Activated CD4-positive, alpha-beta T cell treated with anti-CD3 and anti-CD28 coated beads, Interleukin-2, amount 50 U/mL, for 1 hour (primary cell): ENCODE measurements at places on chromosomes 6 and 20.

GRCh38 chr6:110211753-110212152 lies 31.5 kb downstream of the CDC40 start:
- DNase-seq, result no peak

DNA sequence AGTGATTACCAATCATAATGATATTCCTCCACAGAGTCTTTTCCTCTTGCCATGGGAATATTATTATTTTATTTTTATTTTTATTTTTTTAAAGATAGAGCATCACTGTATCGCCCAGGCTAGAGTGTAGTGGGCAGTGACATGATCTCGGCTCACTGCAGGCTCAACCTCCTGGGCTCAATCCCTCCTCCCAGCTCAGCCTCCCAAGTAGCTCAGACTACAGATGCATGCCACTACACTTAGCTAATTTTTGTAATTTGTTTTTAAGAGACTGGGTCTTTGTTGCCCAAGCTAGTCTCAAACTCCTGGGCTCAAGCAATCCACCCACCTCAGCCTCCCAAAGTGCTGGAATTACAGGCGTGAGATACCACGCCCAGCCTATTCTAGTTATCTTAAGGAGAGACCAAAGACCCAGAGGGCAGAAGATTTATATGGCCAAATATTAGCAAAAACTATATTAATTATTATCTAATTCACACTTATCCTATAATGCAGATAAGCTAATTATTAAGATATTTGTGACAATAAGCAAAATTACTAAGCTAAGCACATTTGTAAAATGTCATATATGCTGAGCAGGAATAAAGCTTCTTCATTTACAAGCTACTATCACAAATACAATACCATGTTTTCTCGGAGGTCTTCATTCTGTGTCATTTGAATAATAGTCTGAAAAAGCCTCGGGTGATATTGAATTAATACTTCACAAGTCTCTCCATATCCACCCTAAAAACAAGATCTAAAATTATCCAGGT lies 63.5 kb downstream of the HACE1 start:
- DNase-seq, result no peak

- DNase-seq, result no peak
Observed at GRCh38 chr6:95879856-95880255, 135.9 kb upstream of the FUT9 start.

GRCh38 chr6:169791721-169792131 lies 40.3 kb downstream of the ERMARD start:
- no peak for DNase-seq

DNA sequence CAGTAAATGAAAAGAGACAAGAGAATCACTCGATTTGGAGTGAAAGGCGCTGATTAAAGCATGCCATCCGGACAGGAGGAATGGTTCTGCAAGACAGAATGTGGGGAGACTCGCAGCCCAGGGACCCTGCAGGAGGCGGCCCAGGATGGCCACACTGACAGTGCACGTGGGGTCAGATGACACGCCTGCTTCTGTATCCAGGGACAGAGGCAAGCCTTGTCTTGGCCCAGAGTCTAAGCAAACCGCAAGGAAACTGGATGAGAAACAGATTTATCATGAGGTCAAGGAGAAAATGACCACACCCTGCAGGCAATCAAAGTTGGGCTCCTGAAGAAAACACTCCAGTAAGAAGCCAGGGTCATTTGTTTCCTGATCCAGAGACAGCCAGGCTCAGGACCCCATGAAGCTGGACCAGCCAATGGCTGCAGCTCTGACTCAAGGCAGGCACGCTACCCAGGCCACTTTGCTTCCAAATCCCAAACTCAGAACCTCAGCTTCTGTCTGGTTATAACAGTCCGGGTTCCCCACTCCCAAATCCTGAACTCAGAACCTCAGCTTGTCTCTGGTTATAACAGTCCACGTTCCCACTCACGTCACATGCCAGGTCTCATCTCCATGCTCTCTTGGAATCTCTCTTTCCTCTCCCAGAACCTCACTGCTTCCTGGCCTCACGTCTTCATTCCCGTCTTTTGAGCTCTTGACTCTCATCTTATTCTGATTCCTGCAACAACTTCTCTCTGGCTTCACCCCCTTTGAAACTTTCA lies 144.9 kb upstream of the THBS2 start:
- DNase-seq, result no peak

DNA sequence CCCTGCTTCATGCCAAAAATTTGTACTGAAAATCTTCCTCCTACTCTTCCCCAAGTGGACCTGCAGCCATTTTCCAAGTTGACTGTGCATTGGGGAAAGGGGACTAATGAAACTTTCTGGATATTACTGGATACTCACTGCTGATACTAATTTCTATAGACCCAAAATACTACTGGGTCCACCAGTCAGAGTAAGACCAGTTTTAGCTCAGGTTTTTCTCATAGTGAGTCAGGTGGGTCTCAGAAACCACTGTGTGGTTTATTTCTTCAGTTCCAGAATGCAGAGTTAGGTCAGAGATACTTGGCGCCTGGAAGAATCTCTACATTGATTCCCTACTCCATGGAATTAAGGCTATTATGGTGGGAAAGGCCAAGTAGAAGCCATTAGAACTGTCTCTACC lies 274.8 kb upstream of the SYNCRIP start:
- no peak for DNase-seq

DNA sequence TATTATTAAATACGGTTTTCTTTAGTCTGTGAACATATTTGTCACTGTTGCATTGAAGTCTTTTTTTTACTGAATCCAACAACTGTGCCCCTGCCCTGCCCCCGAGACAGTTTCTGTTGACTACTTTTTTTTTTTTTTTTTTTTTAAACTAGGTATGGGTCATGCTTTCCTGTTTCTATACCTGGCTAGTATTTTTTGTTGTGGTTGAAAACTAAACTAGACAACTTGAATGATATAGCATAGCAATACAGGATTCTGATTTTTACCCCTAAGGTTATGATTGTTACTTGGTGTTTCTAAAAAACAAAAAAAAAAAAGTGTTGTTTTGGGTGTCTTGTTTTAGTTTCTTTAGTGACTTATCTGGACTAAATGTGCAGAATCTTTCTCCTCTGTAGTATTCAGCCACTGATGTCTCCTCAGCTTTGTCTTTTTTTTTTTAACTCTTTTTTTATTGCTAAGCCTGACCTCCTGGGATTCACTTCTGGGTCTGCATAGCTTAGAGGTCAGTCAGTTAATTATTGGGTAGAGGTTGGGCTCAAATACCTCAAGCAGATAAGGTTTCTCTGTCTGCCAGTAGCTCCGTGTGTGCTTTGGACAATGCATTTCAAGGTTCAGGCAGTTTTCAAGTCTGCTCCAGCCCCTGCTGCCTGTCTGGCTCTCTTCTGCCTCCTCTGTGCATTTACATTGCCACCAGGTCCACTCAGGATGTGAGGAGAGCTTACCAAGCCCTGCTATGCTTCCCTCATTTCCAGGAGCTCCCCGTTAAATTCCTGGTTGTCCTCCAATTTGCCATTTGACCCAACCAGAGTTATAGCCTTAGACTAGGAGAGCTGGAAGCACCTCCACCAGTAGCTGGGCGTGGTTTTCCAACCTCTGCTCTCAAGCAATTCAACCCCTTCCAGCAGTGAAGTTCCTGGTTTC lies 91.4 kb downstream of the SYNDIG1 start:
- DNase-seq, result no peak

DNA sequence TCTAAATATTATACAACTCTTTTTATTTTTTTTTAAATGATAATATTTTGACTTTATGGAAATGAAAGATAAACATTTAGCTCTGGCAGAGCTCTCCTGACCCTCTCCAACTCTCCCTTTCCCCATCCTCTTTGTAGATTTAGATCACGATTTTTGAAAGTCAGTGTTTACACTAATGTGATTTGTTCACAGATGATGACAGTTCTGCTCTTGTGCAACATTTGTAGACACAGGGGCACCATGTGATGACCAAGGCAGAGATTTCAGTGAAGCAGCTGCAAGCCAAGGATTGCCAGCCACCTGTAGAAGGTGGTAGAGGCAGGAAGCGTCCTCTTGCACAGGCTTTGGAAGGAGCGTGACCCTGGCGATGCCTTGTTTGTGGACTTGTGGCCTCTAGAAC lies 483.2 kb downstream of the QKI start:
- no peak for DNase-seq

GRCh38 chr20:52614051-52614863 lies 357.9 kb upstream of the TSHZ2 start:
- no peak for DNase-seq

DNA sequence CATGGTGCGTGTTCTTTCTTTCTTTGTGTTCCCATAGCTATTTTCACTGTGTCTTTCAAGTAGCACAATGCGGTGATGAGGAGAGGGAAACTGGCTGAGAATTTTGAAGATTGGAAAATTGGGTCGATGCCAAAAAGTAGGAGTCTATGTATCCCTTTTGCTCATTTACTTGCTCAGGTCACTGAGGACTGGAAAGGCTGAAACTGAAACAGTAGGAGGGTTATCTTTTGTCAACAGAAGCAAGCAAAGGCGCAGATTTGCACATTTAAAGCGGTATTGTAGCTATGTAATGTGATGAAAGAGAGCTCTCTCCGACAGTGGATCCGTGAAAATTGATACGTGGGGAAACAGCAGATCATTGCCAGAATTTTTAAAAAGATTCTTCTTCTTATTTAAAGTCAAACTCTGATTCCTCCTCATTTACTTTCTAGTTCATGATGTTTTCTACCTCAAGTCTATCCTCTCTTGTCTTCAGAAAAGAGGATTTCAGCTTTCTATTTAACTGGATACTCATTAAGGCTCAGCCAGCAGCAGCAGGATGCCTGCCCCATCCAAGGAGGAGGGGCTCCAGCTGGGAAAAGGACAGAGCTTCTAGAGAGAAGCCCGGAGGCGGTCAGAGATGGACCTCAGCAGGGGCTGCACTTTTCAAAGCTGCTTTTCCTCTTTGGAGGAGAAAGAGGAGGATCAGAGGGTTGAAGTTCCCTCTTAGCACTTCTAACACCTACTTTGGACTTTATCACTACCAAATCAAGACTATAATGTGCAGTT lies 15.9 kb upstream of the FYN start:
- no peak for DNase-seq

- no peak for DNase-seq
Observed at GRCh38 chr6:4801491-4802110, 25.4 kb downstream of the CDYL start.

DNA sequence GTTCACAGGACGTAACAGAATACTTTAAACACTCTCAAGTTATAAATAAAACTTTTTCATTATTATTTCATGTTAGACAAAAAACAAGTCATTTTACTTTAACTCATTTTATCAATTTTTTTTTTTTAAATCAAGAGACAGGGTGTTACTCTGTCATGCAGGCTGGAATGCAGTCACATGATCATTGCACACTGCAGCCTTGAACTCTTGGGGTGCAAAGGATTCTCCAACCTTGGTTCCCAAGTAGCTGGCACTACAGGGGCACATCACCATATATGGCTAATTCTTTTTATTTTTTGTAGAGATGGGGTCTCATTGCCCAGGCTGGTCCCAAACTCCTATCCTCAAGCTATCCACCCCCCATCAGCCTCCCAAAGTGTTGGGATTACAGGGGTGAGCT lies 14.2 kb downstream of the PLN start:
- no peak for DNase-seq

DNA sequence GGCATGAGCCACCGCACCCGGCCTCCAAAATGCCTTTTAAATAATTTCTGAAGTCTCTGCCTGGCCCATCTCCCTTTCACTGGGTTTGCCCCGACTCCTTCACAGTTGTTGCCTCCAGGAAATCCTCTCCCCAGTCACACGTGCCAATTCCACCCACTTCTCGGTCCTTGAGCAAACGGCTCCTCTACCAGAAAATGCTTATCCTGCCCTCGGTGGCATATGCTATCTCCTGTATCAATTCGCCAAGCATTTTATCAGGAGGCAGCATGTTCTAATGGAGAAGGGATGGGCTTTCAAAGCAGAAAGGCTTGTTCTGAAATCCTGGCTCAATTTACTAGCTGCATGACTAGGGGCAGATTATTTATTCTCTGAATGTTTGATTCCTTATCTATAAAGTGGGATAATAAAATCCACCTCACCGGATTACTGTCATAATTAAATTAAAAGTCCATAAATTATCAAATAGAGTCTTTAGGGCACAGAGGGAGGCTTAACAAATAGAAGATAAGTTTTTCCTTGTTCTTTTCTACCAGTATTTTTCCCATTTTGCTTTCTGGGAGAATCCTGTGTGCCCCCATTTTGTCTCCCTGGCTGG lies 66.3 kb downstream of the PPP1R3G start:
- DNase-seq, result no peak

- no peak for DNase-seq
Observed at GRCh38 chr6:10151144-10151915, 263.5 kb downstream of the TFAP2A start.

DNA sequence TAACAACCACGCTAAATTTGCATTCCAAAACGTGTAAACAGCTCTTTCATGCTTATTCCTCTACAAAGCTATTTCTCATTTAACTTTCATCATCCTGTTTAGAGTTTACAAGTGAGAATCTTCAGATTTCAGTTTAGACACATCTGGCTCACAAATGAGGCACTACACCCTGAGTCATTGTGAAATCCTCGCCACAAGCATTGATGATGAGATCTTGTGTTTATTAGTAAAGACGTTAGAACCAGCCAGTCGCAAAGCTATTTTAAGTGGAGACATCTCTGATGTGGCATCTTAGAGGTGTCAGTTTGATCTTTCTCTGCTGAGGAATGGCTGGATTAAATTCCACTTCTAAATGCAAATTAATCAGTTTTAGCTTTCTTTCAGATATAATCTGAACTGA lies 8.3 kb upstream of the ISM1 start:
- DNase-seq, result no peak

DNA sequence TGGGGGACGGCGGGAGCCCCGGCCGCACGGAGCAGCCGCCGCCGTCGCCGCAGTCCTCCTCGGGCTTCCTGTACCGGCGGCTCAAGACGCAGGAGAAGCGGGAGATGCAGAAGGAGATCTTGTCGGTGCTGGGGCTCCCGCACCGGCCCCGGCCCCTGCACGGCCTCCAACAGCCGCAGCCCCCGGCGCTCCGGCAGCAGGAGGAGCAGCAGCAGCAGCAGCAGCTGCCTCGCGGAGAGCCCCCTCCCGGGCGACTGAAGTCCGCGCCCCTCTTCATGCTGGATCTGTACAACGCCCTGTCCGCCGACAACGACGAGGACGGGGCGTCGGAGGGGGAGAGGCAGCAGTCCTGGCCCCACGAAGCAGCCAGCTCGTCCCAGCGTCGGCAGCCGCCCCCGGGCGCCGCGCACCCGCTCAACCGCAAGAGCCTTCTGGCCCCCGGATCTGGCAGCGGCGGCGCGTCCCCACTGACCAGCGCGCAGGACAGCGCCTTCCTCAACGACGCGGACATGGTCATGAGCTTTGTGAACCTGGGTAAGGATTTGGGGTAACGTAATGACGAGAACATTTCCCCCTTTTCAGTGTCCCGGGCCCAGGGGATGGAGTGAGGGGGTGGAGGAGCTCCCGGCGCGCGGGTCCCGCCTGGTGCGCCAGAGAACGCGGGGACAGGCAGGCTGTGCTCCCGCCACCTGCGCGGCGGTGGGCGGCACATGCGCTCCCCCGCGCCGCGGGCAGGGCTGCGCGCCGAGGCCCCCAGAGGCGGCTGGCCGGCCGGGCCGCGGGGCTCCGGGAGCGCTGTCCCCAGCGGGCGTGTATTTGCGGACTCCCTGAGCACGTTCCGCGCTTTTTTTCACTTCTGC lies 1.4 kb downstream of the BMP6 start:
- DNase-seq, result no peak
